ENCODE measurements at places on chromosomes 1 and 21. TPM values are rescaled to one million over a fixed set of nuclear protein-coding genes. Genes with fewer than 3 reads are reported as not detected.

ZBTB37 gene
- total RNA-seq = 15.0 TPM

HAPLN2 gene
- 4.4 TPM for total RNA-seq

LRRC8C gene
- 11.9 TPM for total RNA-seq

BCL2L15 gene
- total RNA-seq = 0.57 TPM

NDUFS5 gene
- total RNA-seq = 208 TPM

HUNK gene
- 11.8 TPM for total RNA-seq

HSD3B2 gene
- not detected for total RNA-seq

OR2L13 gene
- not detected for total RNA-seq

SLC9C2 gene
- total RNA-seq = not detected

KCNJ6 gene
- not detected for total RNA-seq

FCRL2 gene
- total RNA-seq = 0.19 TPM

GJB4 gene
- total RNA-seq = not detected

RPTN gene
- total RNA-seq = not detected

WDTC1 gene
- 22.6 TPM for total RNA-seq

TMEM125 gene
- total RNA-seq = not detected

WNT9A gene
- 2.7 TPM for total RNA-seq

MR1 gene
- 13.9 TPM for total RNA-seq
